ENCODE measurements at places on chromosomes 12 and 14. TPM values are rescaled to one million over a fixed set of nuclear protein-coding genes. Genes with fewer than 3 reads are reported as not detected.

Gene GALNT8
- total RNA-seq = not detected

Gene SLC38A4
- 2.8 TPM for total RNA-seq

Gene KLRD1
- under 0.01 TPM for total RNA-seq

Gene PMEL
- 1.4 TPM for total RNA-seq

Gene NXPH4
- total RNA-seq = 14.2 TPM

Gene TOX4
- total RNA-seq = 18.1 TPM

Gene PITPNM2
- total RNA-seq = 6.5 TPM

Gene SERPINA12
- total RNA-seq = not detected

Gene ANKS1B
- 0.07 TPM for total RNA-seq

Gene TMEM132D
- not detected for total RNA-seq

Gene PPM1H
- 5.0 TPM for total RNA-seq

Gene LYZ
- not detected for total RNA-seq

Gene ISCU
- total RNA-seq = 229 TPM

Gene VWF
- total RNA-seq = 0.34 TPM

Gene FITM1
- 0.34 TPM for total RNA-seq

Gene CIT
- 0.34 TPM for total RNA-seq

Gene ISCA2
- total RNA-seq = 23.9 TPM

Gene PLCZ1
- total RNA-seq = not detected

Data from nasal cavity respiratory epithelium epithelial cell of viscerocranial mucosa (primary cell).